T-helper 17 cell (primary cell): ENCODE measurements at places on chromosomes 13 and 19.

GRCh38 chr19:19475849-19476828 lies 39.2 kb downstream of the TSSK6 start:
- no peak for DNase-seq

DNA sequence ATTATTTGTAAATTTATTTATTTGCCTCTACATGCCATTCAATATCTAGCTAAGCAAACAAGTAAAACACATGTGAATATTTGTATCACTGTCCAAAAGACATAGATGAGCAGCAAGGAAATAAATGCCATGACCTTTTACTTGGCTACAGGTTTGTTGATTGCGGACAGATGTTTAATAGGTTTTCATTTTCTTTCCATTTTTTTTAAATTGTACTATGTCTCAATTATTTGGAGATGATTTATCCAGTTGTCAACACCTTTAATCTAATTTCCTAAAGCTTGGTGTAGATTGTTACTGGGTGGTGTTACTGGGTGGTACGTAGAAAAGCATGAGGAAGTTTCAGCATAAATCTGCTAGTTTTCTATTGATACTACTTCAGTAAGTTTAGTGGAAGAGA lies 560.6 kb upstream of the SPRY2 start:
- no peak for DNase-seq

- DNase-seq: no peak
Observed at GRCh38 chr13:79508224-79508961, 27.4 kb downstream of the NDFIP2 start.

DNA sequence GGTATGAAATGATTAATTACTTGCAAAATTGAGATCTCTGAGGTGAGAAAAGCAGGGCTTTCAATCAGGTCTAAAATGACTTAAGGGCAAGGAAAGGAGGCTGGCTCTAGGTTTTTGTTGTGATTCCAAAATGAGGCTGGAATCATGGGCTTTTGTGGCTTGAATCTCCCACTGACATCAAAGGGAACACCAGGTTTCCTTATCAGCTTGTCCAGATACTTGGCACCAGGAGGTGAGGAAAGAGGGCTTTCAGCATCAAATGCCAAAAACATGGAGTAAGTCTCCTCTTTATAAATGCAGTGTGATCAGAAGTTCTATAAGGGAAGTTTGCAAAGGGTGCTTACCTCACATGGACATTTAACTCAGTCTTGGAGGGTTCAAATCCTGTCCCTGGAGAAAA lies 402.3 kb downstream of the NDFIP2 start:
- DNase-seq: no peak

- peak; percentile 94 for DNase-seq
Observed at GRCh38 chr19:57362997-57363687, at the start of the genes TRAPPC2B and ZNF547. Gene TRAPPC2B (plus strand): TSS chr19:57363551. CDS start chr19:57364834, 1,283 bp downstream. Gene ZNF547 (plus strand): TSS chr19:57363551. CDS start chr19:57368556, 5,005 bp downstream.

DNA sequence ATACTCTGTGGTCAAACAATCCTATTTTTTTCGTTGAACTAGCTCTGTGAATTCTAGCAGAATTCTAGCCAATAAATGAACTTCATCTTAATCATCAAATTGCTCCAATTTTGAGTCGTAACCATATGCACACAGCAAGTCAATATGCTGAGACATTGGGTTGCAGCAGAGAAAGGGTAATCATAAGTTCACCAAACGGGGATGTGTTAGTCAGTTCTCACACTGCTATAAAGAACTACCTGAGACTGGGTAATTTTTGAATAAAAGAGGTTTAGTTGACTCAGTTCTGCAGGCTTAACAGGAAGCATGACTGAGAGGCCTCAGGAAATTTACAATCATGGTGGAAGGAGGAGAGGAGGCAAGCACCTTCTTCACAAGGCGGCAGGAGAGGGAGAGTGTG lies 67.7 kb upstream of the ABCC4 start:
- no peak for DNase-seq

- no peak for DNase-seq
Observed at GRCh38 chr19:14510311-14511228, 7.6 kb downstream of the DNAJB1 start.

DNA sequence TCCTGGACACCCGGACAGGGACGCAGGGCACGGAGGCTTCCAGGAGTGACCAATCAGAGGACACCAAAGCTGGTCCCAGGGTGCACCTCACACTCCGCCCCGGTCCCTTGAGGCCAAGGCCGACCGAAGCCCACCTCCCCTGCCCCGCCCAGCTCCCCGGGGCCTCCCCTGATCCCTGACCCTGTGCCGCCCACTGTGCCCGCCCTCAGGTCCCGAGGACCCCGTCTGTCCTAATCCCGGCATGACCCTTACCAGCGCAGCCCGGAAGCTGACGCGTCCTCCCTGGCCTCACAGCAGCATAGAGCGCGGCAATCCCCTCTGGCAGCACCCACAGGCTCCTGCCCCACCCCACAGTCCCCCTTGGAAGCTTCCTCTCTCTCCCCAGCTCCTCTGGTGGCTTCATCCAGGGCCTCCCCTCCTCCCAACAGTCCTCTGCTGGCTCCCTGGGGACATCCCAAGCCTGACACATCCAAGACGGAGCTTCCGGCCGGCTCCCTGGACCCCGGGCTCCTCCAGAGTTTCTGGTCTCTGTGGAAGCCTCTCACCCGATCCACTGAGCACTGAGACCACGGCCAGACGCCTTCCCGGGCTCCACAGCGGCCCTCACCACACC lies 7.4 kb upstream of the CDC34 start:
- DNase-seq: no peak

DNA sequence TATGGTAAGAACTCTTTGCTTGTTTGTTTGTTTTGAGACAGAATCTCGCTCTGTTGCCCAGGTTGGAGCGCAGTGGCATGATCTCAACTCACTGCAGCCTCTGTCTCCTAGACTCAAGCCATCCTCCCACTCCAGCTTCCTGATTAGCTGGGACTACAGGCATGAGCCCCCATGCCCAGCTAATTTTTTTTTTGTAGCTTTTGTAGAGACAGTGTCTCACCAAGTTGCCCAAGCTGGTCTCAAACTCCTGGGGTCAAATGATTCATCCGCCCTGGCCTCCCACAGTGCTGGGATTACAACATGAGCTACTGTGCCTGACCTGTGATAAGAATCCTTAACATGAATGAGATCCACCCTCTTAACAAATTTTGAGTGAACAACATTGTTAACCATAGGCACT lies 183.9 kb upstream of the TSHZ3 start:
- DNase-seq: no peak

DNA sequence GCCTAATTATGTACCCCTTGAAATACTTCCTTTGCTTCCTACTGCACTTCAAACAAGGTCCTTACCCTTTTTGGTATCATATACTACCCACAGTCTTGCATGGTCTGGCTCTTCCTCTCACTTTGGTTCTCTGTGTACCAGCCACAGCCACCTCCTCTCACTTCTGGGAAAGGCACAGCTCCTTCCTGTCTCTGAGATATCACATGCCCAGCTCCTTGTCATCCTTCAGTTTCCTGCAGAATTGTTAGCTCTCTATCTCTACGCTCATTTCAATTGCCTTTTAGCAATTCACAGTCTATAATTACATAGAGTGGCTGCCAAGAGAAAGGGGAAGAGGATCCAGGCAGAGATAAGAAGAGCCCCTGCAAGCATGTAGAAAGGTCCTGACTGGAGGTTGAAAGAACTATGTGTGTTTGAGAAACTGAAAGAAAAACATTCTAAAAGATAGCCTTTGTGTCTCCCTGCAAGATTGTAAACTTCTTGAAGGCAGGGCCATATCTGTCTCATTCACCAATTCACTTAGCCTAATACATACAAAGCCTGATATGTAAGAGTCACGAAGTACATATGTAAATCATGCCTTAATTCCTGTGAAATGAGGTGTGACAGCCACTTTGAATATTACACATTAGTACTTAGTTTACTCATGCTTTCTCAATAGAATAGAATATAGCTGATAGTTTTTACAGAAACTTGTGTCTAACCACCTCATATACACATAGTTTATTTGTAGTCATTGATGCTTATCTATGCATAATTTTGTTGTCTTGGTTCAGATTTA lies 933.1 kb downstream of the DIAPH3 start:
- no peak for DNase-seq

GRCh38 chr19:40393894-40394815 lies 4.2 kb upstream of the HIPK4 start:
- no peak for DNase-seq

GRCh38 chr19:4969772-4970531 lies 1.0 kb downstream of the KDM4B start:
- no peak for DNase-seq

- no peak for DNase-seq
Observed at GRCh38 chr19:1356508-1356865, 27.2 kb upstream of the NDUFS7 start.

- DNase-seq: no peak
Observed at GRCh38 chr13:109833071-109833470, 46.7 kb upstream of the IRS2 start.

DNA sequence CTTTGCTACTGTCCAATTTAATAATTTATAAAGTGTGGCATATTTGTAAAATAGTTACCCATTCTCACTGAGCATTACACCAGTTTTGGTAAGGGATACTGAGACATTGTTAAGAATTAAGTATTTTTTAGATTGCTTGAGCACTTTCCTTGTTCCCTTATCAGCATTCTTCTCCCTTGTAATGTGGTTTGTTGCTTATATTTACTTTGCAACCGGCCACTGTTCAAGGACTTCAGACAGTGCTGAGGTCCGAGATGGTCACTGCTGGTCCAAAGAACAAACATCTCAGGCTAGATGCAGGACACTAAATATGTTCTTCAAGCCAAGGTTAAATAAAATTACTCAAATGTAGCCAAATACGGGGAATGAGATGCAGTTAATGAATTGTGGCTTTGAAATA lies 161.4 kb downstream of the TM9SF2 start:
- no peak for DNase-seq

GRCh38 chr19:48419158-48419920 lies 25.9 kb downstream of the GRIN2D start:
- DNase-seq: peak; percentile 56

DNA sequence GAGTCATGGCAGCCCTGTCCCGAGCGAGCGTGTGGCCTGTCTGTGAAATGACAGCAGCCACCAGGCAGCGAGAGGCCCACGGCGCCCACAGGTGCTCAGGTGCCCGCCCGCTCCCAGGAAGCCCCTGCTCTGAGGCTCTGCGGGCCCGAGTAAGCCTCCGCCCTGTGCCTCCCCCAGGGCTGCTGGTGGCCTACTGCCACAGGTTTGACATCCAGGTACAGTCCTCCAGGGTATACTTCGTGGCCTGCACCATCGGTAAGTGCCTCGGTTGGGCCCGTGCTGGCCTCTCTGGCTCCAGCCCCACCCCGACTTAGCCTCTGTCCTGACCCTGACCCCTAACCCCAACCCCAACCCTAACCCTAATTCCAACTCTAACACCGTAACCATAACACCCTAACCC lies 15.0 kb upstream of the TMPRSS9 start:
- no peak for DNase-seq

GRCh38 chr13:56563663-56564062 lies 577.1 kb upstream of the PRR20A start:
- DNase-seq: no peak

GRCh38 chr13:101691341-101691860 lies 238.9 kb downstream of the ITGBL1 start:
- no peak for DNase-seq

DNA sequence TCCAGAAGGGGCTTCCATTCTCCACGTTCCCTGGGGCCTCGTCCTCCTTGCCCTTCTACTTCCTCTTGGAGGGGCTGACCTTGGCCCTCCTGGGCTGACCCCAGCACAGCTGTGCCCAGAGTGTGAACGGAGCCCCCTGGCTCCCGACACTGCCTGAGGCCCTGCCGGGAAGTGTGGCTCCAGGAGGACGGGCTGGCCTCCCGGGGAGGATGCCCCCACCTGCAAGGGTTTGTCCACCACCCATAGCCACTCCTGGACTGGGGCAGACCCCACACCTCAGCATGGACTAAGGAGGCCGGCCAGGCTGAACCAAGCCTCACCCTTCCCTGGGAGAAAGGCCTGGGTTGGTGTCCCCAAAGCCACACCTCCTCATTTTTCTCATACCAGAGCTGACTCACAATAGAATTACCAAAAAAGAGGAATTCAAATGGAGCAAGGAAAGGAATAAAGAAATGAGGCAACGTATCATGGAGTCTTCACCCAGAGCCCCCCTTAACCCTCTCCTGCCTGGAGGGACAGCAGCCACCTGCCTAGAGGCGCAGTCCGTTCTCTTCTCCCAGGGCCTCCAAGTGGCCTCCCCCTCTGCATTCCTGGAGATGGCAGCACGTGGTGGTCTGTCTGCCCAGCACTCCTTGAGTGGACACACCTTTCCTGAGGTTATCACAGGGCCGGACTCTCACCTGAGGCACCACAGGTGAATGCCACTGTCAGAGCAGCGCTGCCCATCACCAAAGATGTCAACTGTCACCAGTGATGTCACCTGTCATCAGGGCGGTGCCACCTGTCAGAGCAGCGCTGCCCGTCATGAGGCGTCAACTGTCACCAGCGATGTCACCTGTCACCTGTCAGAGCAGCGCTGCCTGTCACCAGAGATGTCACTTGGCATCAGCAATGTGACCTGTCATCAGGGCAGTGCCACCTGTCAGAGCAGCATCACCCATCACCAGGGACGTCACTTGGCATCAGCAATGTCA lies 3.1 kb upstream of the C13orf46 start:
- DNase-seq: no peak

GRCh38 chr13:74190999-74191398 lies 56.8 kb upstream of the KLF12 start:
- DNase-seq: no peak

DNA sequence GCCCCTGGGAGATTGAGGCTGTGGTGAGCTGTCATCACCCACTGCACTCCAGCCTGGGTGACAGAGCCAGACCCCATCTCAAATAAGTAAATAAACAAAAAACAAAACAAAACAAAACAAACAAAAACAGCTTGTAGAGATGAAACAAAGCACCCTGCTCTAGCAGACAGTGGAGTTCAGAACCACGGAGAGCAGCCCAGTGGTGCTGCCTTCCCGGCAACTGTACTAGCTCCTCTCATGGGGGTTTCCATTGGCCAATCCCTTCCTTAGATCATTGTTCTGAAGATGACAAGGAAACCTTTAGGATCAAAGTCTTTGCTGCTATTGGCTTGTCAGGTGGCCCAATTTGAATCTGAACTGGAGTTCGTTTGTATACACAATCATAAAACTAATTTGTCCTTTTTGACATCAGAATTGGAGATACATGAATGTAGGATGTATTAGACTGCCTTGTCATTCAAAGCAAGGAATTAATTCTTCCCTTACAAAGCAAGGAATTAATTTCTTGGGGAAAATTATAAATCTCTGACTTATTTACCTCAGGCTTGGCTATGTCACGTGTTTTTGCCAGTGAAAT lies 19.7 kb upstream of the SYCN start:
- DNase-seq: no peak

- no peak for DNase-seq
Observed at GRCh38 chr19:7182489-7182888, 111.7 kb downstream of the INSR start.

GRCh38 chr19:42269478-42270345 lies 660 bp downstream of the CIC start:
- DNase-seq: no peak

DNA sequence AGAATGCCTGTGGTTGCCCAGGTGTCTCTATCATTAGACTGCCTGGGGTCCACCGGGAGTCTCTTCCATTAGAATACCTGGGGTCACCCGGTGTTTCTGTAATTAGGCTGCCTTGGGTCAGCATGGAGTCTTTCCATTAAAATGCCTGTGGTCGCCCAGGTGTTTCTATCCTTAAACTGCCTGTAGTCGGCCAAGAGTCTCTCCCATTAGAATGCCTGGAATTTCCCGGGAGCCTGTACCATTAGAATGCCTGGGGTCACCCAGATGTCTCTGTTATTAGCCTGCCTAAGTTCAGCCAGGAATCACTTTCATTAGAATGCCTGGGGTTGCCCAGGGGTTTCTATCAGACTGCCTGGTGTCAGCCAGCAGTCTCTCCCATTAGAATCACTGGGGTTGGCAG lies 1492.8 kb downstream of the UQCRFS1 start:
- no peak for DNase-seq

GRCh38 chr19:29303069-29303718 lies 90.2 kb upstream of the UQCRFS1 start:
- no peak for DNase-seq

GRCh38 chr19:55276720-55277430 lies 3.0 kb downstream of the HSPBP1 start:
- DNase-seq: no peak
